ENCODE measurements at places on chromosomes 13 and 19. TPM values are rescaled to one million over a fixed set of nuclear protein-coding genes. Genes with fewer than 3 reads are reported as not detected.

GRCh38 chr19:1237027-1237659, 662 bp downstream of the CBARP start:
- H3K36me3 ChIP-seq: peaks cover 6% of the 10 kb centered on the region
- DNase-seq: no peak
- H3K27ac ChIP-seq: no peak overlapping the region
- H3K4me3 ChIP-seq: peak overlapping the region; percentile 94
- H3K27me3 ChIP-seq: no peaks in the 10 kb centered on the region

GRCh38 chr13:79404985-79405384, 1.1 kb downstream of the RBM26 start:
- peak overlapping the region; percentile 89 for H3K4me3 ChIP-seq
- no peak for DNase-seq
- peaks cover 31% of the 10 kb centered on the region for H3K4me1 ChIP-seq
- H3K36me3 ChIP-seq: no peaks in the 10 kb centered on the region

The MAG gene
- 2.1 TPM for total RNA-seq

The DPF1 gene
- 7.8 TPM for total RNA-seq

- H3K27me3 ChIP-seq: no peaks in the 10 kb centered on the region
- peak overlapping the region; percentile 72 for H3K27ac ChIP-seq
- H3K4me3 ChIP-seq: no peak overlapping the region
- peaks cover 33% of the 10 kb centered on the region for H3K36me3 ChIP-seq
Observed at GRCh38 chr19:46391296-46392251, 21.8 kb downstream of the CCDC8 start.

DNA sequence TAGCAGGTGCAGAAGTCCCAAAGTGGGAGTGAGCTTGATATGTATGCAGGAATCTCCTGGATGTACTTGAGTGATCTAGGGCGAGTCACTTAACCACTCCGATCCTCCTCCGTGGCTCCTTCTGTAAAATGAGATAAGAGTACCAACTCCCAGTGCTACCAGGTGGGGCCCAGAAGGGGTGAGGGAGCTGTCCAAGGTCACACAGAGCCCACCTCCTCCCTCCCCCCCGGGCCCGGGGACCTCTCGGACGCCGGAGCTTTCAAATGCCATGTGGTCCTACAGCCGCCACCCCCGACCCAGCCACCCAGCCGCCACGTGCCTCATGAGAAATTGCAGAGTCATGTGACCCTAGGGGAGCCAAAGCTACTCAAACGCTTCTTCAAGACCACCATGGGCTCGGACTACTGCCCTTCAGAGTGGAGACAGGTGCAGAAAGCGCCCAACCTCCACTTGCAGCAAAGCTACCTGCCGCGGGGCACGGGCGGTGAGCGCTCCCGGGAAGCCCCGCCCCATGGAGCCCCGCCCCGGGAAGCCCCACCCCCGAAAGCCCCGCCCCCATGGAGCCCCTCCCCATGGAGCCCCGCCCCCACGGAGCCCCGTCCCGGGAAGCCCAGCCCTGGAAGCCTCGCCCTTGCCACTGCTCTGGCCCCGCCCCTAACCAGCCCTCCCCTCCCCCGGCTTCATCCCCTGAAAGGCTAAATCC, 10.1 kb upstream of the ZNF358 start:
- DNase-seq: no peak
- no peak overlapping the region for H3K4me3 ChIP-seq
- no peaks in the 10 kb centered on the region for H3K36me3 ChIP-seq

DNA sequence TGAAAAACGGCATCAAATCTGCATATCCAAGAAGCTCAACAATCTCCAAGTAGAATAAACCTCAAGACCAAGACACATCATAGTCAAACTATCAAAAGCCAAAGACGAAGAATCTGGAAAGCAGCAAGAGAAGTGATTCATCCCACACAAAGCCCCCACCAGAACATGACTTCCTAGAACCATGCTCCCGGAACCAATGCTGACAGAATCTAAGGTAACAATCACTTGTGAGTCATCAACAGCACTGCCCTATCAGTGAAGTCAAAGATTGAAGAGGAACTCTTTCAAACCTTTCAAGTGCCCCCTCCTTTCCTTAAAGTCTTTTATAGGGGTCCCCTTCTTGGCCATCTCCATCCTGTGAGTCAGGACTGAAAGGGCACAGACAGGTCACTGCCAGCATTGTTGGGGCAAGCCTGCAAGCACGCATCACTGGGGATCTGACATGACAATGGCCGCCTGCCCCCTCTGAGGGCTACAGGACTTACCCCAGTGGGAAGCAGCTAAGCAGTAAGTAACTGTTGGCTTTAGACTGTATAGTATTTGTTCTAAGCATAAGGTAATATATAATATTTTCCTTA, at the start of gene CCDC70:
Gene CCDC70, plus strand, starts transcription at position 247 of the 578 bp plus-strand sequence. CDS start 3,443 bp downstream, outside the sequence.
- H3K4me3 ChIP-seq: no peak within 1 kb of the TSS
- H3K27me3 ChIP-seq: no peaks in the 10 kb centered on the region
- H3K36me3 ChIP-seq: no peaks in the 10 kb centered on the region
- no peaks in the 10 kb centered on the region for H3K4me1 ChIP-seq
- DNase-seq: peak; percentile 18

The ELAVL3 gene
- 0.18 TPM for total RNA-seq

The NEK5 gene
- not detected for total RNA-seq

Measured in cardiac muscle cell (in vitro differentiated cells and primary cell).